ENCODE measurements at places on chromosomes 2 and 18. TPM values are rescaled to one million over a fixed set of nuclear protein-coding genes. Genes with fewer than 3 reads are reported as not detected.

DNA sequence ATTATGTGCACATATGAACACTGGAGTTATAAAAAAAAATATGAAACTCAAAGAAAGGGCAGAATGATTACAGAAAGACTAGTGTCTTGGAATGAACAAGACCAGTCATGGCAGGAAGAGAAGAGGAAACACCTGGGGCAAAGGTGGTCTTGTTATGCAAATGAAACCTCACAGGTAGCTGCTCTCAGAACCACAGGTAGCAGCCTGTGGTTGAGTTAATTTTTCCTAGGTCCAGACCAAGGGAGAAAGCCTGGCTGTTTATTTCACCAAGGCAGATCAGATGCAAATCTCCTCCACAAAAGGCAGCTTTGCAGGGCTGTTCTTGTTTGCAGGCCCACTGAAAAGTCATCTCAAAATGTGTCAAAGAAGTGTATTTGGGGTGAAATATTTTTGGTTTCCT lies 785.8 kb downstream of the RNF144A start:
- DNase-seq = no peak

- no peak for DNase-seq
Observed at GRCh38 chr2:9737053-9737875, 106.0 kb upstream of the TAF1B start.

DNA sequence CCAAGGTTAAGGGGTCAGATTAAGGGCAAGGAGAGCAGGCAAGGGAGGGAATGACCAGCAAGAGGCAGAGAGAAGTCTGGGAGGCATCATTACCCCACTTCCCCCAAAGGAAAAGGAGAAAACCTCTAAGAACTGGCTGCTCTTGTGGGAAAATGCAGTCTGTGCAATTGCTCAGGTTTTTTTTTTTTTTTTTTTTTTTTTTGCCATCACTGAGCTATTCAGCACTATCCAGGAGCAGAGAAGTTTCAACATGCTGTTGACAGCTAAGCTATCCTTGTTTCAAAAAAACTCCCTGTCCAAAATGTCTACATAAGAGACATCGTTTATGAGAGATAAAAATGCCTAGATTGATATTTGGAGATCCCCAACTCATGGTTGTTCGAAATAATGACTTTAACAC lies 345.4 kb downstream of the TDRD15 start:
- no peak for DNase-seq

GRCh38 chr2:170222842-170223241 lies 44.9 kb downstream of the MYO3B start:
- DNase-seq = no peak

DNA sequence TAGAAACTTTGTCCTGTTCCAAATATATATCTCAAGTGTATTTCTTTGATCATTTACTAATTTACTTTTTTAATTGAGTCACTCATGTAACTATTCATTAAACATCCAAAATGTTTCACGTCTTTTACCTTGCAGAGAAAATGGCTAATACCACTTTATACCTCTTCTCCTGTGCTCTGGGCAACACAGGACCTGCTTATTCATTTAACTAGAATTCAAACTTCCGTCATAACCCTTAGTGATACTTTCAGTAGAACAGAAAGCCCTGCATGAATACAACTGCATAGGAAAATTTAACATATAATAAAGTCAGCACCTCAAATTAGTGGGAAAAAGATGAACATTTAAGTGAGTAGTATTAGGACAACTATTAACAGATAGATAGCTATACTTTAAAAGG lies 205.2 kb downstream of the MREG start:
- DNase-seq = no peak

DNA sequence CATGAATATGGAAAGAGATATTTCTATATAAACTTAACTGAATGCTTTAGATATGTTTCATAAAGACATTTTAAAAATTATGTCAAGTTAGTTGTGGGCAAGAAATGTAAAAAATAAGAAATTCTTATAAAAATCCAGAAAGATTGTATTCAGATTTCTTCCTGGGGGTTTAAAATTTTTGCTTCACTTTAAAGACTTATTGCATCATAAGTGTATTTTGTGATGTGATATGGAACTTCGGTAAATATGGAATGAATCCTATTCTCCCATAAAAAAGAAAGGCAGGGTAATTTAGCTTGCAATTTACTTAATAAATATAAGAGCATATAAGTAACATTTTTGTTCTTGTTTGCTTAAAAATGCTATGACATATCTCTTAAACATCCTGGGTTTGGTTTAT lies 104.8 kb upstream of the CWC22 start:
- no peak for DNase-seq

GRCh38 chr18:49344096-49344495 lies 116.3 kb downstream of the DYM start:
- DNase-seq = no peak

Gene KCNF1
- 1.2 TPM for total RNA-seq

Gene OXER1
- 2.7 TPM for total RNA-seq

DNA sequence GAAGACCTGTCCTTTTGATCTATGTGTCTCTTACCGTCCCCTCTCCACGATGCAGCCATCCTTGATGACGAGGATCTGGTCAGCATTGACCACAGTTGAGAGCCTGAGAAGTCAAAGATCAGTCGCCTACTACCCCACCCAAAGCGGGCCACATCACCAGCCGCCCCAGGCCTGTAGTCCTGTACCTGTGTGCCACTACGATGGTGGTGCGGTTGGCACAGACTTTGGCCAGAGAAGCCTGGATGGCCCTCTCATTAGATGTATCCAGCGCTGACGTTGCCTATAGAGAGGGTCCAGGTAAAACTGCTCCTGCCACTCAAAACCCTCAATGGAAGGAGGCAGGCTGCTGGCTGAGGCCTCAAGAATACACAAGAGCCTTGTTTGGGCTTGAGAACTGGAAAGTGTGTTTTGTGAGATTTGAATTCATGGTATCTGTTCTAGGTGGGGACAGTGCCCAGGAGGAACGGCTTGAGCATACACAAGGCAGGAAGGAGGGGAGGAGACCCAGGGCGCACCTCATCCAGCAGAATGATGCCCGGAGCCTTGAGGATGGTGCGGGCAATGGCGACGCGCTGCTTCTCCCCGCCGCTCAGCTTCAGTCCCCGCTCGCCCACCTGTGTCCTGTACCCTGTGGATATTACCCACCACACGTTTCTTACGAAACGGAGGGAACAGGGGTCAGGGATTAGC lies 3.8 kb downstream of the ZFAND2B start:
- no peak for DNase-seq

DNA sequence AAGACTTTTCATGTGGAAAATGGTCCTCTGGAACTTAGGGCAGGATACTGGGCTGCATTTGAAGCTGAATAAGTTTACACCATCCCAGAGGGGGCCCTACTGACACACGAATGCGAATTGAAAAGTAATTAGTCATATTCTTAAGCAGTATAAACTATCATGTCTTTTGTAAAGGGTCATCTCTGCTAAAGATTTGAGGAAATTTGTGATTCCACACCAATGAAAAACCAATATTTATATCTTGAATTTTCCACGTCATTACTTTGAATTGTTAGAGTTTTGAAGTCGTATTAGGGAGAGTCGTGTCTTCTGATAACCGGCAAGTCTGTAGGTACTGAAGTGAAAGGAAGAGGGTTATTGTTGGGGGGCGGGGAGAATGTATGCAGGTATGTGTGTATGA lies 4.1 kb upstream of the OTX1 start:
- no peak for DNase-seq

DNA sequence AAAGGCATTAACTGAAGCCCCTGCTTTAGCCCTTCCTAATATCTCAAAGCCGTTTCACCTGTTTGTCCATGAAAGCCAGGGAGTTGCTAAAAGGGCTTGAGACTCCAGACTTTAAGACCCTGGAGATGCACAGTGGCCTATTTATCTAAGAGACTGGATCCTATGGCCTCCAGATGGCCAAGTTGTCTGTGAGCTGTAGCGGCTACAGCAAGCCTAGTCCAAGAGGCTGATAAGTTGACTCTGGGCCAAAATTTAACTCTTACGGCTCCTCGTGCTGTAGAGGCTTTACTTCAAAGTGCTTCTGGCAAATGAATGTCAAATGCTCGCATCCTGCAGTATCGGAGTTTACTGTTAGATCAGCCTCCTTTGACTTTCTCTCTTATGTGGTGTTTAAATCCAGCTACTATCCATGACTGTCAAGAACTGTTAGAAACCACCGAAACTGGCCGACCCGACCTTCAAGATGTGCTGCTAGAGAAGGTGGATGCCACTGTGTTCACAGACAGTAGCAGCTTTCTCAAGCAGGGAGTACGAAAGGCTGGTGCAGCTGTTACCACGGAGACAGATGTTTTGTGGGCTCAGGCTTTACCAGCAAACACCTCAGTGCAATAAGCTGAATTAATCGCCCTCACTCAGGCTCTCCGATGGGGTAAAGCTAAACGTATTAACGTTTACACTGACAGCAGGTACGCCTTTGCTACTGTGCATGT lies 336.7 kb upstream of the CNTNAP5 start:
- no peak for DNase-seq

DNA sequence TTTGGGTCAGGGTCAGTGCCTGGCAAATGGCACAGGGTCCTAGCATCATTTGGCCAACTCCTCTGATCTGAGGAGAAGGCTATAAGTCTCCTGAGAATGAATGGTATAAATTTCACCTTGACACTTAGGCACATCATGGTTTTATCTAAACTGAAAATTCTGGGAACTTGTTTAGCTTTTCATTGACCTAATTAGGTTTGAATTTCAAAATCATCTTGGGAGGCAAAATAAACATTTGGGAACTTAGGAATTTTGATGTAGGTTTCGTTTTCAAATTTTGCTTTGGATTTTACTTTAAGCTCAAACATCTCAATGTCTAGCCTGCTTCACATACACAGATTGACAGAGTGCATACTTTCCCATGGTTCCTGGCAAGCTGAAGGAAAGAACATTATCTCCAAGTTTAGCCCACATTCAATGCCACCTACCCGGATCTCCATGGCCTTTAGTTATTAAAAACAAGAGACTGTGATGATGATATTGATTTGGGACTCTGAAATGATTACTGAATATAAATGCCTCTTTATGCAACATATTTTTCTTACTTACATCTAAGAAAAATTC lies 44.5 kb downstream of the MYOM1 start:
- DNase-seq = no peak

- no peak for DNase-seq
Observed at GRCh38 chr2:189258616-189259365, 79.2 kb upstream of the COL5A2 start.

GRCh38 chr2:30769891-30770462 lies 37.3 kb downstream of the CAPN13 start:
- DNase-seq = no peak

Gene MRO
- total RNA-seq = 1.1 TPM

GRCh38 chr2:7392076-7392787 lies 475.0 kb downstream of the RNF144A start:
- no peak for DNase-seq

GRCh38 chr2:128252501-128252900 lies 66.2 kb downstream of the HS6ST1 start:
- DNase-seq = no peak

GRCh38 chr18:12086249-12086648 lies 7.4 kb upstream of the ANKRD62 start:
- DNase-seq = no peak

- DNase-seq = no peak
Observed at GRCh38 chr18:63869851-63870250, 17.7 kb upstream of the SERPINB2 start.

GRCh38 chr18:4208366-4208765 lies 246.7 kb downstream of the DLGAP1 start:
- DNase-seq = no peak

DNA sequence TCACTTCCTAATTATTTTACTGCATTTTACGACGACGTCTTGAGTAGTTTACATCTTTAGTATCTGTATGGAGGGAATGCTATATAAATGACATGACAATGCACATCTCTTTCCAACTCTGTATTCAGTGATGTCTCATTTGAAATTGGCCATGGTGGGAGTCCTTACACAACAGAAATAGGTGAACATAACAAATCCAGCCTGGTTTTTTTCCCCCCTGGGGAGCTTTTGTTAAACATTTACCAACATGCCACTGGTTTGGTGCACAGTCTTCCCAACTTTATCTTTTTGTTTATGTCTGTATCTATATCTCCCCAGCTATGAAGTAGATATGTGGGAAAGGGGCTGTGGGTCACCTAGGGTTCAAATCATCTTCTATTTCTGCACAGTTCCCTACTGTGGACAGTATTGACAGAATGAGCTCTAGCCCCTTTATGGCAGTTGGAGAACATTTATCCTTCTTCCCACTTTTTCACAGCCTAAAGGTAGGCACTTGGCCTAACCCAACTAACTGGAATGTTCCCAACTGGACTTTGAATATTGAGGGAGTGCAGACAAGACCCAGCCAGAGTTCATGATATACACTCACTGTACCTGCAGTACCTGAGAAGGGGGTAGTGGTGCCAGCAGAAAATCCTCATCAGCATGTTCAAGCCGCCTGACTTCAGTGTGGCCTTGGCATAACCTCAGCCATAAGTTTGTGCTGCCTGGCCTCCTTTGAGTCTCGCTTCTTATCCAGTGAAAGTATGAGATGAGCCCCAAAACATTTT lies 5.7 kb upstream of the RTKN start:
- no peak for DNase-seq

GRCh38 chr2:99980176-99980575 lies 162.2 kb downstream of the AFF3 start:
- no peak for DNase-seq

DNA sequence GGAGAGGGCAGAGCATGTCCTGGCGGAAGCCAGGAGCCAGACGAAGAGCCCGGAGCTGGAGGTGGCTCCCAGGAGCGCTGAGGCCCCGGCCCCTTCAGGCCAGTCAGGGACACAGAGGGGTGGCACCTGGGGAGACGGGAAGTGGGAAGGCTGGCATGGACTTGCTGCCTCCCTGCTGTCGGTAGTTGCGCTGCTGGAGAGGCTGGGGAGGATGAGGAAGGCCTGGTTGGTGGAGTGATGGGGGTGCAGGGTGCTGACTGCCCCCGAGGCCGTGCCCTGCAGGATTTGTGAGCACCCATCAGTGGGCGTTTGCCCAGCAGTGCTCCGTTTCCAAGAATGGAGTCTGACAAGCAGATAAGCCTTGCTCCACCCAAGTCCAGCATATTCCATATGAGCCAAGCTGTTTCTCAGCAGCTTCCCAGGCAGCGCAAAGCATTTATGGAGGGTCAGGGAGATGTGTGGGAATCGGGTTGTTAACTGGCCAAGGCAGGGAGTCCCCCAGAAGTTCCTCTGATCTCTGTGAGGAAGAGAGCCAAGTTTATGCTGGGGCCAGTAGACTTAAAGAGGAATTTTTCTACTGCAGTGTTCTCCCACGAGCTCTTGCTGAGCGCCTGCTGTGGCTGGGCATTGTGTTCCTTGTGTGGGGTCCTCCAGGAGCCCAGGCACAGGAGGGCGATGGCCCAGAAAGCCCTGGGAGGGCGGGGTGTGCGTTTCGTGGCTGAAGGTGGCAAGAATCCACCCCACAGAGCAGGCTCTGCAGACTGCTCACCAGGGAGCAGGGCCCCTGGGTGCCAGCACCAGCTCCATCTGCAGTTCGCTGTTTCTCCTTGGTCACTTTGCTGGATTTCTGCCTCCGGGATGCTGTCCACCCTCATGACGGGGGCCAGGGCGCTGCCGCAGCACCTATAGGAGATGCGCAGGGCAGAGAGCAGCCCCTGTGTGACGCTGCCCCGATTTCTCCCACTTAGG lies 250.2 kb downstream of the ALPK2 start:
- no peak for DNase-seq

GRCh38 chr2:121287146-121287798 lies 2.3 kb upstream of the TFCP2L1 start:
- DNase-seq = no peak

All from WTC11 (cell line).